Stimulated activated memory B cell treated with anti-CD40 and anti-IgM and Interleukin-4, amounts not matched to agents 10 μg/mL and 1 μg/mL and 100 μg/mL, for 72 hours (primary cell): ENCODE measurements at places on chromosomes 7 and 10.

GRCh38 chr7:75055830-75056772 is 17.5 kb downstream of the RCC1L start:
- ATAC-seq, result no peak

GRCh38 chr10:3142146-3142875 is 30.3 kb downstream of the PITRM1 start:
- no peak for ATAC-seq

GRCh38 chr7:47591089-47591654 is 9.3 kb upstream of the TNS3 start:
- no peak for ATAC-seq

- no peak for ATAC-seq
Observed at GRCh38 chr10:47039562-47039913, 128.3 kb downstream of the PTPN20 start.

DNA sequence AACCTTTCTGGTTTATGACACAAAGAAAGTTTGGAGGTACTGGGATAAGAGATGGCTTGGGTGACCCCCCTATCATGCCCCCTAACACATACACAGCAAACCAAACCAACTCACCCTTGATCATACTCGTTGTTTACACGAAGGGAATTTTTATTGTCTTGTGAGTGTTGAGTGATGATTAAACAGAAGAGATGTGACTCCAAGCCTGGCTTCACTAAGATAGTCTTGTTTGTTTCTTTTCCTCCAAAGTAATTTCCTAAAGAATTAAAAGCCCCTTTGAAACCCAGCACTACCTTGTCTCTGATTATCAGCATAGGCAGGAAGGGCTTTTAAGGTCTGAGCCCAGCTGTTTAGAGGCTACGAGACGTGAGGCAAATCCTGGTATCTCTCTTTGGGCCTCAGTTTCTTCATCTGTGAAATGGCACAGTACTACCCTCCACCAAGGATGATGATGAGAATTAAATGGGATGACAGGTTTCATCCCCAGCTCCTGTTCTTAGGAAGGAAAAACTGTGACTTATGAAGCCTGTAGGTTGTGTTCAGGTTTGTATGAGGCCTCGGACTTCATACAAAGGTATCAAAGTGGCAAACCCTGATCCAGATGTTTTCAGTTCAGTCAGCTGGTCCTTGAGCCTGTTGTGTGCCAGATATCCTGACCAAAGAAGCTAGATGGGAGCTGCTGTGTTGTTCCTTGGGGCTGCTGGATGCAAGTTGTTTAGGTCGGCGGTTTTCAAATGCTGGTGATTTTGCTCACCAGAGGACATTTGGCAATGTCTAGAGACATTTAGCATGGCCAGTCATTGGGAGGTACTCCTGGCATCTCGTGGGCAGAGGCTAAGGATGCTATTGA is 51.8 kb downstream of the TCF7L2 start:
- ATAC-seq, result no peak

- peak; percentile 18 for ATAC-seq
Observed at GRCh38 chr7:128352153-128352537, 8.4 kb upstream of the RBM28 start.

DNA sequence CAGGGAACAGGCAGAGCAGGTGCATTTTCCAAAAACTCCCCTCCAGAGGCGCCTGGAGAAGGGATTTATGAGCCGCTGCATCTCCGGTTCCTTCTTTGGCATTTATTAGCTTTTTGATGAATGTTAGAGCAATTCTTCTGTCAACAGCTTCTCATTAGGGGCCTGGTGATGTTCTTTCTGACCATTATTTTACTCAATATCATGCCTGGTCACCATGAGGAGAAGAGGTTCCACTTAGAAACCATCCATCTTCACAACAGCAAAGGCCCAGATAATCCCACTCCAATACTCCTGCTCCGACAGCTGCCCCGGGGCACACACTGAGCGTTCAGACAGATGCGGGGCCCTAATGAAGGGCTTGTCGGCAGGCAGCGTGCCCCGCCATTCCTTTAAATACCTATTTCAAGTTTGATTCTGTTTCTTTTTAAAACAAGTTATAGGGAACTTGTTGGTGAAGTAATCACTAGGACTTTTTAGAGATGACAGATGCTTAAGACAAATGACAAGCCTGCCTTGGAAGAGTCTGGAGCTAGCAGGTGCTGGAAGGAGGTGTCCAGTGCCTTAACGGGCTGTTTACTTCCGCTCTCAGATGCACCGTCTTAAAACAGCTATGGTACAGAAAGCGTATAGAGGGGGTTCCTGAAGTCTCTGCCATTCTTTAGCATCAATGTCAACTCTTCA is 31.7 kb downstream of the ECHDC3 start:
- ATAC-seq, result no peak

DNA sequence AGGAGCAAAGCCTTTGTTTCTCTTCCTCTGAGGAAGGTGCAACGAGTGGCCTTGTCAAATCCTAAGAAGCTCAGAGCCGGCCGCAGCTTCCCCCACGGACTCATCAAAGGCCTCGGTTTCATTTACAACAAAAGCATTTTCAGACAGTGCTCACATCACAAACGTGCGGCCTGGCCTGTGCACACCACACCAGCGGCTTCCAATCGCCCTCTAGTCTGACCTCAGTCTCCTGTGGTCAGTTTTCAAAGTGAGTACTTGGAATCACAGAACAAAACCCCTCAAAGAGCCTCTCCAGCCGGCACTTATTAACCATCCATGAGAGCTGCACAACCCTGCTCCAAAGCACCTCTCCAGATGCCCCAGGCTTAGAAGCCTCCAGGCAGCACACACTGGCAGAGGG is 3.3 kb downstream of the RADIL start:
- ATAC-seq, result no peak

- no peak for ATAC-seq
Observed at GRCh38 chr7:25843467-25843866, 308.5 kb upstream of the NFE2L3 start.

DNA sequence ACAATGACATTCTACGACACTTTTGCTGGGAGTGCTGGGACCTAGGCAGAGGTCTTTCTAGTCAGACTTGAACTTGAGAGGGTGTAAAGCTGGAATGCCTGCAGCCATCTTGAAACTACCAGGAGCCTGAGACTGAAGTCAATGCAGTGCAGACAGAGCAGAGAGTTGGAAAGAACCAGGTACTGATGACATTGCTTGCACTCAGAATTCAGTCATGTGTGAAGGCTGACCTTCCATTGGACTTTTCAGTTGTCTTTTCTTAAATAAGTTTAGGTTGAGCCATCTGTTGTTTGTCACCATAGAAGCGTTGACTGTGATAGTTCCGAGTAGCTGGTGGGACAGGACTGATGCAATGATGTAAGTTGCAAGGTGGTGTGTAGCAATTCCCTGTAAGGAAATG is 3.1 kb upstream of the PLPP4 start:
- peak; percentile 60 for ATAC-seq

DNA sequence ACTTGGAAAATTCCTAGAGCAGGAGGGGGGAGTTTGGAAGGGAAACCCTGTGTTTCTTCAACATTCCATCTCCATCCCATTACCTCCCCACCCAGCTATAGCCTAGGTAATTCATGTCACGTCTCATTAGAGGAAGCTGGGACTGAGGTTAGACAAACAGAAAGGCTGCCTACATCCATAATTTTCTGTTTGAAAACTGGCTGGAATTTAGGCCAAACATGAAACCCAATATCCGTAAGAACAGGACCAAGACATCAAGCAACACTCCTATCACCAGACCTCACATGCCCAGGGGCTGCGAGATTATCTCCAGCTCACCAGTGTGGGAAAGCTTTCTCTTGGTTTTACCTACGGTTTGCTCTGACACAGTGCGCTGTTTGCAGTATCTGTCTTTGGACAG is 316.3 kb downstream of the FRMD4A start:
- ATAC-seq, result no peak

DNA sequence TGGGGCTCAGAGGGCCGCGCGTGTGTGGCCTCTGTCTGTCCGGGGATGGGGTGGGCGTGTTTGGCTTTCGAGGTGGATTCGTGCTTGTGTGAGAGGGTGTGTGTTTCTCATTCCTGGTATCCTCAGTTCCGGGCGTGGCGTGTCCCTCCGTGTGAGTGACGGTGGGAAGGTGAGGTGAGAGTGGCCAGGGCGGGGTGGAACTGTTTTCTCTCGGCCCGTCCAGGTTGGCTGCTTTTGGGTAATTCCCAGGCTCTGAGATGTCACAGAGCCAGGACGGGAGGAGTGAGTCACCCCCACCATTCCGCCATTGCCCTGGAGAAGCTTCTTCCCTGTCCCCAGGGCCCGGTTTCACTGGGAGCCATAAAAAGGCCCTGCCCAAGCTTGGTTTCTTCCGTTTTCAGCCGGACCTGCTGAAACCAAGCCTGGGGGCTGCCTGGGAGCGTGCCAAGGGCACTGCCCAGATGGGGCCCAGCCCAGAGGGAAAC is 21.3 kb upstream of the CLDN4 start:
- ATAC-seq, result no peak
